ENCODE measurements at places on chromosomes 6 and 20.

GRCh38 chr6:114638341-114638740 is 295.5 kb upstream of the HS3ST5 start:
- no peak for DNase-seq
- H3K27me3 ChIP-seq: no peaks in the 10 kb centered on the region
- H3K4me1 ChIP-seq: no peaks in the 10 kb centered on the region
- H3K27ac ChIP-seq: no peak overlapping the region
- no peaks in the 10 kb centered on the region for H3K36me3 ChIP-seq
- no peak overlapping the region for H3K4me3 ChIP-seq

- H3K4me3 ChIP-seq: no peak overlapping the region
- no peak for DNase-seq
- no peaks in the 10 kb centered on the region for H3K4me1 ChIP-seq
- no peaks in the 10 kb centered on the region for H3K36me3 ChIP-seq
- H3K27ac ChIP-seq: no peak overlapping the region
Observed at GRCh38 chr6:166529586-166529985, 56.9 kb downstream of the RAMACL start.

- H3K4me3 ChIP-seq: no peak overlapping the region
- H3K36me3 ChIP-seq: no peaks in the 10 kb centered on the region
- DNase-seq: peak; percentile 60
- peak overlapping the region; percentile 49 for H3K27ac ChIP-seq
Observed at GRCh38 chr6:87755708-87756671, 54.0 kb upstream of the AKIRIN2 start.

GRCh38 chr20:45066372-45066771 is 34.6 kb downstream of the KCNS1 start:
- no peak overlapping the region for H3K27ac ChIP-seq
- no peaks in the 10 kb centered on the region for H3K27me3 ChIP-seq
- H3K4me1 ChIP-seq: peaks cover 32% of the 10 kb centered on the region

GRCh38 chr6:108902382-108902792 is 54.2 kb downstream of the ARMC2 start:
- peak overlapping the region; percentile 76 for H3K27ac ChIP-seq
- H3K27me3 ChIP-seq: no peaks in the 10 kb centered on the region
- H3K4me1 ChIP-seq: peaks cover 22% of the 10 kb centered on the region
- no peaks in the 10 kb centered on the region for H3K36me3 ChIP-seq
- no peak overlapping the region for H3K4me3 ChIP-seq

DNA sequence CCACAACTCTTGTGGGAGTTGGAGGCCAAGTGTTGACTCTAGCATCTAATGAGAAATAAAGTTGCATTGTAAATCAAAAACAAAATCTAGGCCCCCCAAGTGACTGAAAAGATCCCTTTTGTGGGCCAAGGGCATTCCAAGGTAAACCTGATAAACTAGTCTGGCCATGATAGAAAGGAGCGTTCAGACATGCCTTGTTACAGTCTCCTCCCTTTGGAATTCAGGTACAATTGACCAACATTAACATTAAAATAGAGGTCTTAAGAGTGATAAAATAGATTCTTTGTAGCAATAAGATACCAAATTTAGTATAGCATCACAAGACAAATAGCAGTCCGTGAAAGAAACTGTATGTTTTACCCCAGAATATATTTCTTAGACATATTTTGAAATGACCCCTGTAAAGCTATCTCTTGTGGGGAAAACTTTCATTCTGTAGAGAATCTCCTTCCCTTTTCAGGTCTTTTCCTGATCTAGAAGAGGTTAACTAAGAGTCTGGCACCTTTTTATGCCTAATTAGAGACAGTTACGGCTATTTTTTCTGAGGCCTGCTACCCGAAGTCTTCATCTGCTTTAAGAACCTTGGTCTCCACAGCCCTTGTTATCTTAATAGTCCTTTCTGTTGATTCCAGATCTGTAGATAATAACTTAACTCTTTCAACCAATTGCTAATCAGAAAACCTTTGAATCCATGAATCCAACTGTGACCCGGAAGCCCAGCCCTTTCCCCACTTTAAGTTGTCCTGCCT is 495.4 kb upstream of the MMS22L start:
- H3K4me3 ChIP-seq: no peak overlapping the region
- H3K36me3 ChIP-seq: no peaks in the 10 kb centered on the region
- H3K4me1 ChIP-seq: no peaks in the 10 kb centered on the region
- H3K27ac ChIP-seq: no peak overlapping the region
- H3K27me3 ChIP-seq: no peaks in the 10 kb centered on the region

Data from SJSA1 (cell line).